ENCODE measurements at places on chromosomes 7 and 10.

DNA sequence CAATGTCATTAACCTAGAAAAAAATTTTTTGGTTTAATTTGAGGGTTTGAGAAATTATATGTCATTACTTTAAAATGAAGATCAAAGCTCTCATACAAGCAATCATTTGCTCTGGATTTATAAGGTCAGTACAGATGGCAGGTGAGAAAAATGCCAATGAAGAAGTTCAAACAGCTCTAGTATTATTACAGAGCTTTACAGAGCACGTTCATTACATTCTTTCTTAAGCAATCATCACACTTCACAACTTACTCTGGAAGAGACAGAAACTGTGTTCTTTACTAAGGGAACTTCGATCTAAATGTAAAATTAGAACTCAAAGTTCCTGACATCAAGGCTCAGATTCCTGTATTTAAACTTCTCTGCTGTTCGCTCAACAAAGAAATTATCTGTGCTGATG is 153.4 kb downstream of the ATE1 start:
- no peak for DNase-seq

DNA sequence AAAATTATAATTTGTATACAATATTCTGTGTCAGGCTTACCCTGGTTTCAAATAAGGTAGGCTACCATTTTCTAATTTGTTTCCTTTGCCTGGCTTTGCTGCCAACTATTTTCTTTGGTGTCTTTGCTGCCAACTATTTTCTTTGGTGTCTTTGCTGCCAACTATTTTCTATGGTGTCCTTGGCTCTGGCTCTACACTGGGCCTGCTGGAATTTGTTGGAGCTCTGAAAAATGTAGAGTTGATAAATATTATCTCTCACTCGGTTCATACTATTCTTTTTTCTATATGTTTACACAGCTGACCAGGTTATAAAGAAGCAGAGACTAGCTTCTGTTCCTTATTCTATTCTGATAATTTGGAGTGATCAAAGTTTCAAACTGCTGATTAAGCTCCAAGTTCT is 768.0 kb upstream of the PHF14 start:
- no peak for DNase-seq

DNA sequence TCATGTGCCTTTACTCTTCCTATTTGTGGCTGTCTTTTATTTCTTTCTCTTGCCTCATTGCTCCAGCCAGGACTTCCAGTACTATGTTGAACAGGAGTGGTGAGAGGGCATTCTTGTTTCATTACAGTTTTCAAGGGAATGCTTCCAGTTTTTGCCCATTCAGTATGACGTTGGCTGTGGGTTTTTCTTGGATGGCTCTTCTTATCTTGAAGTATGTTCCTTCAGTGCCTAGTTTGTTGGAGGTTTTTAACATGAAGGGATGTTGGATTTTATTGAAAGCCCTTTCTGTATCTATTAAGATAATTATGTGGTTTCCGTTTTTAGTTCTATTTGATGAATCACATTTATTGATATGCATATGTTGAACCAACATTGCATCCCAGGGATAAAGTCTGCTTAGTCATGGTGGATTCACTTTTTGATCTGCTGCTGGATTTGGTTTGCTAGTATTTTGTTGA is 96.8 kb downstream of the GLCCI1 start:
- DNase-seq = peak; percentile 36

GRCh38 chr10:86522510-86522855 is 891 bp upstream of the WAPL start:
- peak; percentile 43 for DNase-seq

GRCh38 chr10:73634421-73634820 is 6.9 kb downstream of the MYOZ1 start:
- no peak for DNase-seq
